ENCODE measurements at places on chromosomes 11 and 22.

GRCh38 chr11:66328302-66329144 lies 7.7 kb downstream of the RIN1 start:
- peak; percentile 78 for DNase-seq

GRCh38 chr11:85875505-85875904 lies 20.3 kb downstream of the CCDC83 start:
- DNase-seq: no peak

- no peak for DNase-seq
Observed at GRCh38 chr11:501683-502287, 5.3 kb downstream of the RNH1 start.

GRCh38 chr11:76631566-76632308 lies 38.8 kb downstream of the LRRC32 start:
- DNase-seq: no peak

DNA sequence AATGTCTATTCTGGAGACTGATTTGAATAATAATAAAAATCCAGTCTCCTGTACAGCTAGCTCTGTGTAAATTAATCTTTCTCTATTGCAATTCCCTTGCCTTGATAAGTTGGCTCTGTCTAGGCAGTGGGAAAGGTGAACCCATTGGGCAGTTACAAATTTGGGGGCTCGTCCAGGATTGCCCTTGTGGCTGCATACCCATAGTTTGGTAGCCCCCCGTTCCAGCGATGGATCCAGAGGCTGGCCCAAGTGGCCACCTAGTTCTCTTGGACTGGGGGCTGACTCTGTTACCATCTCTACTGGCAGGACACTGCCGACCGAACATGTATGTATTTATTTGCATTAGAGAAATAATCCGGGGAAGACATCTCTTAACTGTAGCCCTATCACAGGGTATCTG lies 326.2 kb upstream of the PDGFD start:
- no peak for DNase-seq

DNA sequence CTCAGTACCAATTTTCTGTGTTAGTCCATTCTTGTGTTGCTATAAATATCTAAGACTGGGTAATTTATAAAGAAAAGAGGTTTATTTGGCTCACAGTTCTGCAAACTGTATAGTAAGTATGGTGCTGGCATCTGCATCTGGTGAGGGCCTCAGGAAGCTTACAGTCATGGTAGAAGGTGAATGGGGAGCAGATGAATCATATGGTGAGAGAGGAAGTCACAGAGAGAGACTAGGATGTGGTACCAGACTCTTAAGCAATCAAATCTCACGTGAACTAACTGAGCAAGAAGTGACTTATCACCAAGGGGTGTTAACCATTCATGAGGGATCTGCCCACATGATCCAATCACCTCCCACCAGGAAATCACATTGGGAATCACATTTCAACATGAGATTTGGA lies 60.8 kb upstream of the ZBED5 start:
- DNase-seq: no peak

DNA sequence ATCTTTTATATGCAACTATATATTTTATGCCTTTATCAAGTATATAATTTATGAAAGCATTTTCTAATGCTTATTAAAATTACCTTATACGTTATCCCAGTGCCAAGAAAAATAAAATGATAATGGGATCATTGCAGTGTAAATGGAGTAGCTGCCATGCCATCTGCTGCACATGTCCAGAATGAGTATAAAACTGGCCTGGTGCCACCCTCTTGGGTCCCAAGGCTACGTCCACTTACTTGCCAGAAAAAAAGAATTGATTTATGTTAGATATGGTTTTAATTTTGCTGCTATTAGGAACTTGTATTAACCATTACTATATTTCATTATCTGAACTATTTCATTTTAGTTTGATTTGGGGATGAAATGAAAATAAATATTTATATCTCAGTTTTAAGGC lies 1127.1 kb upstream of the CNTN5 start:
- no peak for DNase-seq

- peak; percentile 48 for DNase-seq
Observed at GRCh38 chr11:2930704-2931419, 1.6 kb upstream of the PHLDA2 start.

DNA sequence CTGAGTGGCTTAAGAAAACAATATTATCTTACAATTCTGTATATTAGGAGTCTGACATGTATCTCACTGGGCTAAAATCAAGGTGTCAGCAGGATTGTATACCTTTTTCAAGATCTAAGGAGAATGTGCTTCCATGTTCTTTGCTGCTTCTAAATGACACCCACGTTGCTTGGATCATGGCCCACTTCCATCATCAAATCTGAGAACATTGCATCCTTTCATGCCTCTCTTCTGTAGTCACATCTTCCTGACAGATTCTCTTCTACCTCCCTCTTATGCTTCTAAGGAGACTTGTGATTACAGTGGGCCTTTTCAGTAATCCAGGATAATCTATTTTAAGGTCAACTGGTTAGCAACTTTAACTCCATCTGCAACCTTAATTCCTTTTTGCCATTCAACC lies 499.4 kb downstream of the FAM181B start:
- no peak for DNase-seq

DNA sequence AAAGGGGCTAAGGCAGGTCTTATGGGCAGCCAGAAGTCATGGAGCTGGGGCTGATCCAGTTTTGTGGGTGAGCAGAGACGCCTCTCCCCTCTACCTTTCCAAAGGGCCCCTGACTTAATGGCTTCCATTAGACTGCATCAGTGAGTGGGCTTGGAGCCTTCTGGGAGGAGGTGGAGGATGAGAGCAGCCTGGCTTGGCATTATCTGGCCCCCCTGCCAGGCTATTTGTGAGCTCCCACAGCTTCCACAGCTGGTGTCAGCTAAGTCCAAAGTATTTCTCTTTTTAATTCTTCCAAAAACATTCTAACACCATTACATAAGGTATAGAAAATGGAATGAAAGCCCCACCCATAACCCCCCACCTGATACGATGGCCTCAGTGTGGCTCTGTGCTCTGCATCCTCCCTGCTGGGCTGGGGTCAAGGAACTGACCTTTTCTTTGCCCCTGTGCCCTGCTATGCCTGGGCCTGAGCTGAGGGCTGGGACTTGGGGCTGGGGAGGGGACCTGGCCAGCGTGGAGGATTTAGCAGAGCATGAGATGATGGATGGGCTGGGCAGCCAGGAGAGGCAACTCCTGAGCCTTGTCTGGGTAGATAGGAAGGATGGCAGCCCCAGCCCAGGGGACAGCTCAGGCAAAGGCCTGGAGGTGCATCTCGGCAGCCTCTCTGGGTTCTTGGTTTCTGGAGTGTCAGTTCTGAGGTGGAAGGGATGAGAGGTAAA lies 4.0 kb downstream of the AIFM3 start:
- no peak for DNase-seq

DNA sequence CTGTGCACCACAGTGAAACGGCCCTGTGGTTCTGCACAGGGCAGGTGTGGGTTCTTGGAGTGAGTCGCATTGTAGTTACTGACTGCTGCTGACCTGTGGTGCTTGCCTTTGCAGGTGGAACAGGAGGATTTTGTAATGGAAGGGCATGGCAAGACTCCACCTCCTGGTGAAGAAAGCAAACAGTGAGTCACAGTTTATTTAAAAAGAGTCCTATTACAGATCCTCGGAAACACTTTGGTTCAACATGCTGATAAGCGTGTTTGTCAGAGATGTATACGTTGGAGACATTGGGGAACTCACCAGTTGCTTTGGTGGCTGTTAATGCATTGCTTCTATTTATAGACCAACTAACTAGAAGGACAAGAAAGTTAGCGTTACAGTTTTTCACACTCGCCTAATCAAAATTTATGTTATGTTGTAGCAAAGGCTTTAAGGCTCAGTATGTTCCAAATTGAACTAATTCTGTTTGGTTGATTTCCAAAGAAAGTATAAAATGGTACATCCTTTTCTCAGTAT lies 21.7 kb upstream of the TNRC6B start:
- no peak for DNase-seq

DNA sequence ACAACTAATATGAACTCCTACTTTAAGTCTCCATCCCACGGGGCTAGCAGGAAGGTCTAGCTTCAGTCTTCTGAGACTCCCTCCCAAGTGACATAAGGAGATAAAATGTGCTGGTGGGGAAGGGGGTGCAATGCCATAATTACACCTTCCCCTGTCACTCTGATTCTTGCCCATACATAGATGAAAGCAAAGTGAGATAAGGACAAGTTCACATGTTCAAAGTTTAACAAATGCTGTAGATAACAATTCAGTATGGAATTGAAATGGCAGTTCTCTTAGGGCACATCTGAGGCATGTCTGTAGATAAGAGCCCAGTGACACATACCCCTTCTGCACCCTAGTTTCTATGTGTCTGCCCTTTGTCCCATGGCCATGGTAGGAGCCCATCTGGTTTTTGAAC lies 38.2 kb upstream of the PANX1 start:
- DNase-seq: no peak
